ENCODE measurements at places on chromosomes 7 and 10.

DNA sequence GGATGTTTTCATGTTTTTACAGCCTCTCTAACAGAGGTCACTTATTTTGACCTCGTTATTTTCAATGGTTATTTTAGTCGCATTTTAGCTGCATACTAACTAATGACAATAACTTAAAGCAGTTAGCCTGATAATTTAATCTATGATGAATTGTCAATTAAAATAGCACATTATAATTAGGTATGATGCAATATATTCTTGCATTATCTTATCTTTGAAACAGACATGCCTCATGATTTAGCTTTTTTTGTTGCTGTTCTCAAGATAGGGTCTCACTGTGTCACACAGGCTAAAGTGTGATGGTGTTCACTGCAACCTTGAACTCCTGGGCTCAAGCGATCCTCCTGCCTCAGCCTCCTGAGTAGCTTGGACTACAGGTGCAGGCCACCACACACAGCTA is 126.4 kb downstream of the KBTBD2 start:
- no peak for DNase-seq

DNA sequence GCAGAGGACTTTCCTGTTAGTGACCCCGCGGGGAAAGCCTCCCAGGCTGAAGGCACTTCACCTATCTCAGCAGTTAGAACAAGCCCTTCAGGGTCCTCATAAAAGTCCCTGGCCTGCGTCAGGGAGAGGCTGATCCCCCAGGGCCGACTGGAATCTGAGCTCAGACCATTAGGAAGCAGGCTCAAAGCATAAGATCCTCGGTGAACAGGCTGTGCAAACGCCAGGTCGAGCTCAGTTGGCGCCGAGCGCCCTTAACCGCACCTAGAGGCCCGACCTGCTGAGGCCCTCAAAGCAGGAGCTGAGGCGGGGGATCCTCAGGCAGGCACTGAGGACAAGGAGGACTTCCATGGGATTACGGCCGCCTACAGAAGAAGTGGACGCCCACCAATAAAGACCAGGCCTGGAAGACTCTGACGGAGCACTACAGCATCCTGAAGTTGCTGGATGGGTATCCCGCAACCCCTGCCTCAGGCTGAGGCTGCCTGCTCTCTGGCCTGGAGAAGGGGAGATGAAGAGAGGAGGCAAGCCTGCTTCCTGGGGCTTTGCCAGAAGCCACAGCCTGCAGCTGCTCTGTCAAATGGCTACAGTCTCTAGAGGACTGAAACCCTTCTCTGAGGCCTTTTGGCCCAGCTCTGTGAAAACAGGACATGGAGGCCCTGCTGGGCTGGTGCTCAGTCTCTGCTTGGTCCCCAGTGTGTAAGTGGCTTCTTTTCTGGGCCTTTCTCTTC is 29.9 kb downstream of the LIPJ start:
- DNase-seq, result no peak

DNA sequence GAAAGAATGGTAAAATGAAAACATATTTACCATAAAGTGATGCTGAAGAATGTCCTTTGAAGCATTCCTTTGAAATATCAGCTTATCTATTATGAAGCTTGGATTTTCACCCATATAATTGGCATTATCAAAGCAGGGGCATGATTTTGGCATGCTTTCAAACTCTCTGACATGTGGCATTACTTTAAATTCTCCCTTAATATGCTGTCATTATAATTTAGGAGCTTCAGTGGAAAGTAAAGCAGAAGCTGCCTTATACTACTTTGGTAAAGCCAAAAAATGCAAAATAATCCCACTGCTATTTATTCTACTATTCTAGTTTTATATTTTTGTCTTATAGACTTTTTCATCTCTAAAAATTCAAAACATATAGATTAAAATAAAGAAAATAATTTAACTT is 28.0 kb upstream of the HIBADH start:
- no peak for DNase-seq

GRCh38 chr10:21944727-21945386 is 58.7 kb downstream of the DNAJC1 start:
- DNase-seq, result no peak

- no peak for DNase-seq
Measured at GRCh38 chr10:31723106-31723750, 205.4 kb downstream of the ARHGAP12 start.

DNA sequence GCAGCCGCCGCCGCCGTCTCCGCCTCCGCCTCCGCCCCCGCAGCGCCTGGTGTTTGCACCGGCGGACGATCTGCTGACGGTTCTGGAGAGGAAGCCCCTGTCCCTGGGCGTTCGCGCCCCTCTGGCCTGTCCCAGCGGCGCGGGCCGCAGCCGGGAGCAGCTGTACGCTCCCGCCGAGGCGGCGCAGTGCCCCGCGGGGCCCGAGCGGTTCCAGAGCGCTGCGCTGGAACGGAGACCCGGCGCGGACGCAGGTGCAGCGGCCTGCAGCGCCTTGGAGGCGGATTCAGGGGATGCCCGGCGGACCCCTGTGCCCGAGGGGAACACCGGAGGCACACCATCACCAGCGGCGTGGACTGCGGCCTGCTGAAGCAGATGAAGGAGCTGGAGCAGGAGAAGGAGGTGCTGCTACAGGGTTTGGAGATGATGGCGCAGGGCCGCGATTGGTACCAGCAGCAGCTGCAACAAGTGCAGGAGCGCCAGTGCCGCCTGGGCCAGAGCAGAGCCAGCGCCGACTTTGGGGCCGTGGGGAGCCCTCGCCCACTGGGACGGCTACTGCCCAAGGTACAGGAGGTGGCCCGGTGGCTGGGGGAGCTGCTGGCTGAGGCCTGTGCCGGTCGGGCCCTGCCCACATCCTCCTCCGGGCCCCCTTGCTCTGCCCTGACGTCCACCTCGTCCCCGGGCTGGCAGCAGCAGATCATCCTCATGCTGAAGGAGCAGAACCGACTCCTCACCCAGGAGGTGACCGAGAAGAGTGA is 24.8 kb upstream of the ZNF735 start:
- DNase-seq, result no peak

GRCh38 chr7:70132226-70132851 is 534.1 kb downstream of the AUTS2 start:
- DNase-seq, result no peak

DNA sequence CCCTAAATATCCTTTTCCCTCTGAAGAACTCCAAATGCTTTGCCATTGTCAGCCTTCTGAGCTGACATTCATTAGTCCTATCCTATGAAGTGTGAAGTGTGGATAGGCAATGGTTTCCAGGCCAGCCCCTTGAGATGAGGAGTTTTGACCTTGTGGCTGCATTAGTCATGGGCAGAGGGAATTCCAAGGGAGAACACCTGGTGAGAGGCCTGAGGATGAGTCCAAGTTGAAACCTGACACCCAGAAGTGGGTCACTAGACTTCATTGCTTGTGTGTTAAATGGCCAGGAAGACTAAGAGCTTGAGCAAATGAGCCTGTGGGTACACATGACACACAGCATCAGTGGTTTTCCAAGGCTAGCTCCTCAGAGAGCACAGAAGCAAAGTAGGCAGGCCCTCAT is 260.8 kb downstream of the SKAP2 start:
- no peak for DNase-seq

- no peak for DNase-seq
Measured at GRCh38 chr10:20888620-20889330, 8.3 kb downstream of the NEBL start.
